ENCODE measurements at places on chromosomes 11 and 22.
A peak's percentile ranks its signal among the peaks of the same experiment; 100 is the strongest.

GRCh38 chr11:111253630-111254029, 8.1 kb downstream of the POU2AF2 start:
- no peak for DNase-seq

DNA sequence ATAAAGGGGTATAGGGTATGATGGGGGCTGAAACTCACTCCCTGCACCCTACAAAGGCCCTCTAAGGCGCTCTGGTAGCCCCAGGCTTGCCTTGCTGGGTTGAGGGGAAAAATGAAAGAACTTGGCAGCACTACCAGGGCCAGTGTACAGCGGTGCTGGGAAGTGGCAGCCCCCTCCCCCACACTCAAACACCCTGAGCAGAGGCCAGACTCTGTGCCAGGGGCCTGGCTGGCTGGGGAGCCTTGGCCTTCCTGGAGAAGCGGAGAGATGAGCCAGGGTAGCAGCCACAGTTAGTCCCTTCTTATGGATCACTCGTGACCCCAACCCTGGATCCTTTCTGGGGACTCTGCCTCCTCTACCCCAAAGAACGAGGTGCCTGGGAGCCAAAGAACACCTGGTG, 2.7 kb downstream of the TMEM134 start:
- DNase-seq = no peak

GRCh38 chr11:116970485-116971292, 127.5 kb downstream of the SIK3 start:
- no peak for DNase-seq

DNA sequence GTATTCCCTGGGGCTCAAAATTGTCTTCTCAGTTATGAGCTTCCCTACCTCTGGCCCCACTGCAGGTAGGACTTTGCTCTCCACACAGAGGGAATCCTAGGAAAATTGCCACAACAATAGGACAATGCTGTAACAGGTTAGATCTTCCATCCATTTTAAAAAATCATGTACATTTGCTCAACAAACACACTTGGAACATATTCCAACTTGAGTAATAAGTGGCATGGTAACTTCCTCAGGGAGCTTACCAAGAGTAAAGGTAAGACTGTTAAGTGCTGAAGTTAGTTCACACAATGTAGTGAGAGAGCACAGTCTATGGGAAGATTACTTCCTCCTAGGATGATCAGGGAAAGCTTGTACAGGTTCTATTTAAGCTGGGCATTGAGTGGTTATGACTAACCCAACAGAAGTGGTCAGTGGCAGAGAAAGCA, 78.9 kb upstream of the BIRC3 start:
- no peak for DNase-seq

GRCh38 chr11:109439684-109440083, 17.7 kb downstream of the C11orf87 start:
- no peak for DNase-seq

DNA sequence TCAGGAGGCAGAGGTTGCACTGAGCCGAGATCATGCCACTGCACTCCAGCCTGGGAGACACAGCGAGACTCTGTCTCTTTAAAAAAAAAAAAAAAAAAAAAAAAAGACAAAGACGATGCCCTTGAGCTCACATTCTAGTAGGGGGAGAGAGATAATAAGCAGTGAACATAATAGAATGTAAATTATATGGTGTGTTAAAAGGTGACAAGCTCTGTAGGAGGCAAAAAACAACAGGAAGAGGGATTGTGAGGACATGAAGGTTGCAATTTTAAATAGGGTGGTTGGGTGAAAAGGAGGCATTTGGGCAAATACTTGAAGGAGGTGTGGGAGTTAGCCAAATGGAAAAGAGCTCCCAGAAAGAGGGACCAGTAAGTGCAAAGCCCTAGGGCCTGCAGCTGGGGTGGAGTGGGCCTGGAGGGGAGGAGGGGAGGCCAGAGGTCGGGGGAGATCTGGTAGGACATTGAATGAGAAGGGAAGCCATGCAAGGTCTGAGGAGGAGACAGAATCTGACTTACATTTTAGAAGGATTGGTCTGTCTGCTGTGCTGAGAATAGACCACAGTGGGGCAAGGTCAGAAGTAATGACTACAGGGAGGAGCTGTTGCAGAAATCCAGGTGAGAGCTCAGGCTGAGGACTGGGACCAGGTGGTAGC, 26.6 kb downstream of the P2RY2 start:
- no peak for DNase-seq

GRCh38 chr11:68354148-68354872, 41.9 kb downstream of the LRP5 start:
- no peak for DNase-seq

GRCh38 chr22:47277531-47277930, 515.1 kb downstream of the TBC1D22A start:
- no peak for DNase-seq

DNA sequence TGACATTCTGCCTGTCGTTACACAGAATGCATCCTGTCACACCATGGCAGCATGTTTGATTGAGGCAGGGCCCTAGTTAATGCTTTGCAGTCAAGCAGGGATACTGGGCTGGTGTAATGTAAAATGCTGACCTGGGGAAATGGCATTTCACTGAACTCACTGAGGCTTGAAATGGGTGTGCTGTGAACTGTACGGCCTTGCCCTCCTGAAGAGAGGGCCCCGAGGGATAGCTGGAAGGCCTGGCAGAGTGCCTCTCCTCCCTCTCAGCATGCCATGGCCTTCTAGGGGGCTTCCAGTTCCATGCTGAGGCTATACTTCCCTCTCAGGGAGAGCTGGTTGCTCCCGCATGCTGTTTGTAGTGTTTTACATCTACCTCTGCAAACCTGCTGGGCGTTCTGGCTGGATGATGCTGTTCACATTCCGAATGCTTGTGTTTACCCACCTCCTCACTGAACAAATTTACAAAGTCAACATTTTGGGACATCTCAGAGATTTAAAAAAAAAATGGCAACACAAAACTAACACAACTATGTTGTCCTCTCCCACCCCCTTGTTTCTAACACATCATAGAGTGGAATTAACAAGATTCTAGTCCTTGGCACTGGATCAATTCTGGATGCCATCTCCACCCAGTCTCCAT, 416.7 kb upstream of the CADM1 start:
- no peak for DNase-seq

DNA sequence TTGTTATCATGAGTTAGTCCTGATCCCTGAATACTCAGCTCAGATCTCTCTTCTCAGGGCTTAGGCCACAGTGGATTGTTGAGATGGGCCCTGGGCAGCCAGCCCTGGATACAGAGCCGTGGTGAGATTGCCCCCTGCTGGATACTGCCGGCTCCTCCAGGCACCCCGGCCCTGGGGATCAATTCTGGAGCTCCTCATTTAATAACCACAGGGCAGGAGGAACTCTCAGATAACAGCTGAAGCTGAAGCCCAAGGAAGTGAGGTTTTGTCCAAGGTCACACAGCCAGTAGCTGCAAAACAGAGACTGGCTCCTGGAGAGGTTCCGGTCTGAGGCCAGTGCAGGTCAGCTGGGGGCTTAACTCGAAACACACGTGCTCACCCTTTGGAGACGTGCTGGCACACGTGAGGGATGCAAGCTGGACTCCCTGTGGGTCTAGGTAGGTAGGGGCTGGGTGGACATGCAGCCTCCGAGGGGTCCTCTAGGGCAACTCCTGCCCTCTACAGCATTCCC, 16.0 kb downstream of the USH1C start:
- DNase-seq = peak; percentile 60

DNA sequence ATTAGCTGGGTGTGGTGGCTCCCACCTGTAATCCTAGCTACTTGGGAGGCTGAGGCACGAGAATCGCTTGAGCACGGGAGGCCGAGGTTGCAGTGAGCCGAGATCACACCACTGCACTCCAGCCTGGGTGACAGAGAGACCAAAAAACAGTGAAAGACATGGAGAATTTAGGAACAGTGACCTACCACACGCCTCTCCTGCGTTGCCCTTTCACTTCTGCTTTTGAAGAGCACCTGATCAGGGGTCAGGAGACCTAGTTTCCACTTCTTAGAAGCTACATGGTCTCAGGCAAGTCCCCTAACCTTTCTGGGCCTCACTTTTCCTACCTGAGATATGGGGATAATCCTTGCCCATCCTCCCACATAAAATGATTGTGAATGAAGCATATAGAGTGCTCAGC, 12.2 kb downstream of the SLC35C1 start:
- DNase-seq = peak; percentile 78

DNA sequence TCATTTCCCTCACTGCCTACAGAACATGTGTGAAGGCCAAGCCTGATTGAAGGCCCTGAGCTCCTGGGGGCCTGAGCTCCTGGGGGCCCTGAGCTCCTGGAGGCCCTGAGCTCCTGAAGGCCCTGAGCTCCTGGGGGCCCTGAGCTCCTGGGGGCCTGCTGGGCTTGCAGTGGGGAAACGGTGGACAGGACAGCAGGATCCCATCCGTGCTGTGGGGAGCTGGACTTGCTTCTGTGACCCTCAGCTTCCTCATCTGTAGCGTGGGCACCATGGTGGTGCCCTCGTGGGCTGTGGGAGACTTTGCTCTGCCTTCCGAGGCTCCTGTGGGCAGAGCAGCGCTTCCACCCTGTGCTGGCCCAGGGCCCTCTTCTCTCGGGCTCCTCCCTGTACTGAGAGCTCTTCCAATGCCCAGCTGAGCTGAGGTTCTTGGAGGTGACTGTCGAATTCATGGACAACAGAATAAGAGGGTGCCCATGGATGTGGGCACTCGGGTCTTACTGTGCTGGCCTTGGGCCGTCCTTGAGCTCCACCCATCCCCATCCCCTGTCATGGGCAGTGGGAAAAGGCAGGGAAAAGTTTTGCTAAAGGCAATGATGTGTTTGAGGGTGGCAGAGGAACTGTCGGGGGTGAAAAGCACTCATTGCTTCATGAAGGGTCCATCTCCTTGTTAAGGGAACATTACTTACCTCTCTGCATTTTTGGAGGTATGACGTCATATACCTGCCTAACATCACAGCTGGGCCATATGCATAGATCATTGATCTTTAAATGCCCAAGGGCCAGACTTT, 786.7 kb downstream of the TBC1D22A start:
- no peak for DNase-seq

Measured in RPMI8226 (cell line).